Mesothelial cell of epicardium (in vitro differentiated cells): ENCODE measurements at places on chromosomes 11 and 22.

- no peak for DNase-seq
Observed at GRCh38 chr11:924406-925157, 1.1 kb upstream of the AP2A2 start.

DNA sequence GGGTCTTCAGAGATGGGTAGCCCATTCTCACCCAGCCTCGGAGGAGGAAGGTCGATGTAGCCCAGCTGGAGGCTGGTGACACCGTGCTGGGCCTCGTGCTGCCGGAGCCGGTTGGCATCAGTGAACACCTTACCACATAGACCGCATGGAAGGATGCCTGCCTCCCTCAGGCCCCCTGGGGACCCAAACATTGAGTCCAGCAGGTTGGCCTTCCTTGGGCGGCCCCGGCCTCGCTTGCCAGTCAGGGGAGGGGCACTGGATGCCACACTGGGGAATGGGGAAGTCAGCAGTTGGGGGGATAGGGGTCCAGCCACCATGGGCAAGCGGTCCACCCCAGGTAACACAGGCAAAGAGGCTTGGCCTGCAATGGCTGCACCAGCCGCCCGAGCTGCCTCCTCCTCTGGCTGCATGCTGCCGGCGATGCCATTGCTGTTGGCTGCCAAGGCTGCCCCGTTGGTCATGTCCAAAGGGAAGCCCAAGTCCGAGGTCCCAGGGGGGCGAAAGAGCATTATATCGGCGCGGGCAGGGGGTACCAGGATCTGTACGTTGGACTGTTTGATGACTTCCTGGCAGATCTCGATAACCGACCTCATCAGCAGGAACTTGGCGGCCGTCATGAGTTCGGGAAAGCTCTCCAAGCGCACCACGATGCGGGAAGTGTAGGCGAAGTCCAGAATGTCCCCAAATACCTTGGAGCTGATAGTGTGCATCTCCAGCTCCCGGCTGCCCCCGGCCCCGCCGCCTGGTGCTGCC, 1.4 kb downstream of the PATZ1 start:
- peak; percentile 41 for DNase-seq

- no peak for DNase-seq
Observed at GRCh38 chr22:20395181-20395906, 1.4 kb downstream of the ZNF74 start.

- no peak for DNase-seq
Observed at GRCh38 chr11:69204941-69205742, 49.4 kb downstream of the SMIM38 start.

DNA sequence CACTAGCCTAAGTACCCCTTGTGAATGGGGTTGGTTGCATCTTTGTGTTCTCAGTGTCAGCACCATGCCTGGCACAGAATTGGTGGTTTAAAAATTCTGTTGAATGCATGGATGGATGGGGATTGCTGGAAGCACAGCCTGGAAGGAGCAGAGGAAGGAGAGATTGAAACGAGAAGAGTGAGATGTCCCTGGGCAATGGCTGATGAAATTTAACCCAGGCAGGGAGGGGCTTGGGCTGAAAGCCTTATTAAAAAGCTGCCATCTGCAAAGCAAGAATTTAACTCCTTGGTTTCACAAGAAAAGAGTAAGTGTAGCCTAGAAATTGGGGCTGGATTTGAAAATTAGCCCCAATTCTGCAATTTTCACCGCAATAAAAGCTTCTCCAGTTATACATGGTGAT, 126.7 kb downstream of the TEAD1 start:
- no peak for DNase-seq

DNA sequence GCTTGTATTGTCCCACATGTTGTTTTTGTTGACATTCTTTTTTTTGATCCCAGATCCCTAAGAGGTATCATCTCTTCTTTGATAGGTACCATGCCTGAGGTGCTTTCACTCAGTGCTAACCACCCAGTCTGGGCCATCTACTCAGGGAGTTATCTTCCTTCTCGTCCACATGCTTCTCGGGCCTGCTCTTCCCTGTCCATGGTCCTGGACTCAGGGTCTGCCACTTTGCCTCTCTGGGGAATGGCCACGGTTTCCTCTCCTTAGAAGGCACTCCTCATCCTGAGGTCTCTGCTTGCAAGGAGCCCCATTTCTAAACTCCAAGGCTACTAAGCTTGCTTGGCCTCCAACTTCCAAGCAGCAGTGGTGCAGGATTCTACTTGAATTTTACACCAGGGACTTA, 227.0 kb upstream of the NCAM1 start:
- DNase-seq = peak; percentile 47

GRCh38 chr11:126510621-126511370, 155.3 kb downstream of the ST3GAL4 start:
- no peak for DNase-seq

- DNase-seq = no peak
Observed at GRCh38 chr11:134030853-134031252, 38.0 kb upstream of the JAM3 start.

- no peak for DNase-seq
Observed at GRCh38 chr11:3994030-3994640, 100.5 kb upstream of the RRM1 start.

GRCh38 chr11:19698493-19699292, 13.9 kb upstream of the NAV2 start:
- DNase-seq = no peak

- DNase-seq = no peak
Observed at GRCh38 chr11:85953491-85954143, 98.4 kb downstream of the CCDC83 start.

DNA sequence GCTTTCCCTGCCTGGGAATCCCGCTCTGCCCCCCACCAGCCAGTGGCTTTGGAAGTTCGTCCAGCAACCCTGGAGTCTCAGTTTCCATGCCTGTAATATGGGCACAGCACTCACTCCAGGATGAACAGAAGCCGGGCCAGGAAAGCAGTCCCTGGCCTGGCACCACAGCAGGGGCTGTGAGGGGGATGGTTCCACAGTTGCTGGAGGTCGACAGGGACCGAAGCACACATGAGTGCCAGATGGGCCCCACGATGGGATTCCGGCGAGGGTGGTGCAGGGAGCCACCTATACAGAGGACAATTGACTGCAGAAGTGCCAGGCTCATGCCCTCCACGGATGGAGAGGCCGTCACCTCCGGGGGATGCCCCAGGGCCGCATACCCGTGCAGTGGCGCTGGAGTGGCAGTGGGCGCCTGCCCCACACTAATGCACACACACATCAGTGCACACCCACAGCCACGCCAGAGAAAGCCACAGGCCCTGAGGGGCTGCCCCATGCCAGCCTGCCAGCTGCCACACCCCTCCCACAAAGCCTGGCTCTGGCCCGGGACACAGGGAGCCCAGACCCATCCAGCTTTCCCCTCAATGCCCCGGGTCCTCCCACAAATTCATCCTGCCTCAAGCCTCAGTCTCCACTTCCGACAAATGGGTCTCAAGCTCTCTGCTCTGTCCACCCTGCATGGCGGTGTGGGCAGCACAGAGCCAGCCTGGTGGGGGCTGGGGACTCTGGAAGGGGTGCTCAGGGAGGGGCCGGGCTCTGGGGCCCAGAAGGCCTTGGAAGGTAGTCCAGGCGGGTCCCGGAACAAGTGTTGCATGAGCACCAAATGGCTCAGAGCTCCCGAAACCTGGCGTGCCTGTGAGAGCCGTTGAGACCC, 9.7 kb downstream of the ASCL2 start:
- no peak for DNase-seq

DNA sequence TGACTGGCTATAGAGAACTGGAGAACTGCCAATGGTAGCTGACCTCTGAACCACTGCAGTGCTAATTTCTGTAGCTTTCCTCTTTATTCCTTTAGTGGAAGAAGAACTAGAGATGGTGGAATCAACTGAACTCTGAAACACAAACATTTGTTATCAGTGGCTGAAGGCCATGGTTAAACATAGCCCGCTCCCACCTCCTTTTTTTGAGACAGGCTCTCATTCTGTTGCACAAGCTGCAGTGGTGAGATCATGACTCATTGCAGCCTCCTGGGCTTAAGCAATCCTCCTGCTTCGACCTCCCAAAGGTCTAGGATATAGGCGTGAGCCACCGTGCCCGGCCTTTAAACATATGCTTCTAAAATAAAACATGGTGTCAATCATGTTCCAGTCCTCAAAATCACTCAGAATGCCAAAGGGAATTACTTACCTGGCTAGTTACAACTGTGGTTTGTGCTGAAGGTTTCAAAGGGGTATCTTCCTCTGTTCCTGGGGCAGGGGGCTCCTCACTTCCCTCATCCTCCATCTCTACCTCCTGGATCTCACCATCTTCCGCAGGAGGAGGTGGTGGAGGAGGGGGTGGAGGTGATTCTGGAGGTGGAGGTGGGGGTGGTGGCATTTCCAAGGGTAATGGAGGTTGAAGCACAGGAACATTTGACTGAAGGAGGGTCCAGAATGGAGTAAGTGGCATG, 9.0 kb upstream of the AGBL2 start:
- DNase-seq = no peak
